ENCODE measurements at places on chromosomes 7 and 10.

DNA sequence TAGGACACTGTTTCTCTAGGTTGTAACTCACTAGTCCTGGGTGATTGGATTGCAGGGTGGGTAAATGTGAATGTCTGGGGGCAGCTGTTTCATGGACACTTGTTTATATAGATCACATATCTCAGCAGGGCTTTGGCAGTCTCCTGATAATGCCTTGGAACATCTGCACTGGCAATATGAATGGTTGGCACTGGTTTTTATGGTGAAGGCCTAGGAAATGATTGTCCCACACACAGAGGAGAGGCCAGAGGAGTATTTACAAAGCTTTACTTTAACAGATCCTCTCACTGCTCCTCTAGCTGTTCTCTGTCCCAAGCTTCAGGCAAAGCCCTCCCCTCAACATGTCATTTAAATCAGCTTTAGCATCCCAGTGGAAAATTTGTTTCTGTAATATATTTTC lies 171.3 kb upstream of the STEAP4 start:
- no peak for DNase-seq

GRCh38 chr7:158971214-158971613 lies 114.9 kb downstream of the DYNC2I1 start:
- no peak for DNase-seq

- no peak for DNase-seq
Measured at GRCh38 chr7:44280636-44280992, 44.8 kb downstream of the CAMK2B start.

DNA sequence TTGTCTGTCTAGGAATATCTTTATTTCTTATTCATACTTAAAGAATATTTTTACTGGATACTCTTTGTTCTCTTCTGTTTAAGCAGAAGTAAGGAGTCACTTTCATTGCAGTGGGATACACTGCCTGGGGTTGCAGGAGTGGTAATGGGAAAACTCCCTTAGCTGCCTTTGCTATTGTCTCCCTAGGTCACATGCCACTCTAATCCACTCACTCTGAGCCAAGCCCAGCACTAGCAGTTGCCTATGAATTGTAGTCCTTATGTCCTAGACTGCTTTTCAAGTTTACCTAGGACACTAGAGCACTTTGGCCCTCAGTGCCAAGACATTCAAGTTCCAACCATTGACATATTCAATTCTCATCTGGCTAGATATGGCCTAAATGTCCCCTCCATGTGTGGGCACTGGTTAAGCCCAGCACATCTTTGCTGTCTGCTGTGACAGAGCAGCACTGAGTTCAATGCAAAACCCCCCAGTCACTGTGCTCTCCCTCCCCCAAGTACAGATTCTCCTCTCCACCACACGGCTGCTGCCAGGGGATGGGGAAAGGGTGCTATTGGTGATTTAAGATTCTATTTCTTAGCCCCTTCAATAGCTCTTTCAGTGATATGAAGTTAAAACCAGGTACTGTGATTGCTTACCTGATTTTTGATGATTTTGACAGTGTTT lies 991.7 kb upstream of the KCND2 start:
- no peak for DNase-seq

GRCh38 chr10:6722616-6723004 lies 142.5 kb upstream of the PRKCQ start:
- no peak for DNase-seq

DNA sequence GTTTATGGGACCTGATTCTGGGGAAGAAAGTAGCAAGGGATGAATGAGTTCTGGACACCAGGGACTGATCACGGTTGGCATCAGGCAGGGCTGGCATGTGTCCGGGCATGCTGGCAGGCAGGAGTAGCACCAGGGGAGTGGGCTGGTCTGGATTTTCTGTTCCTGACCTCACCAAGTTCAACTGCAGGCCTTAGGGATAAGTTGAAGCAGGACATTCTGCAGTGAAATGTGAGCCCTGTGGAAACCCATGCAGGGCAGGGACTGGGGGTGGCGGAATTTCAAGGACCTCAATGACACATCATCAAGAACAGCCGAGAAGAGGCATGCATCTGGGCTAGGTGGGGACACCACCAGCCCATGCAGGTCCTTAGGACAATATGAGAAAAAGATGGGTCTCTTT lies 80.2 kb upstream of the ADAM12 start:
- DNase-seq = no peak

- DNase-seq = no peak
Measured at GRCh38 chr10:48235501-48235900, 39.0 kb downstream of the FRMPD2 start.

Measured in stimulated activated CD4-positive, alpha-beta T cell treated with anti-CD3 and anti-CD28 coated beads, Interleukin-2, amount 100 ng/mL, for 24 hours (primary cell).